ENCODE measurements at places on chromosomes 3 and 15.

GRCh38 chr15:85280203-85280602, 100.2 kb upstream of the AKAP13 start:
- no peak for DNase-seq

DNA sequence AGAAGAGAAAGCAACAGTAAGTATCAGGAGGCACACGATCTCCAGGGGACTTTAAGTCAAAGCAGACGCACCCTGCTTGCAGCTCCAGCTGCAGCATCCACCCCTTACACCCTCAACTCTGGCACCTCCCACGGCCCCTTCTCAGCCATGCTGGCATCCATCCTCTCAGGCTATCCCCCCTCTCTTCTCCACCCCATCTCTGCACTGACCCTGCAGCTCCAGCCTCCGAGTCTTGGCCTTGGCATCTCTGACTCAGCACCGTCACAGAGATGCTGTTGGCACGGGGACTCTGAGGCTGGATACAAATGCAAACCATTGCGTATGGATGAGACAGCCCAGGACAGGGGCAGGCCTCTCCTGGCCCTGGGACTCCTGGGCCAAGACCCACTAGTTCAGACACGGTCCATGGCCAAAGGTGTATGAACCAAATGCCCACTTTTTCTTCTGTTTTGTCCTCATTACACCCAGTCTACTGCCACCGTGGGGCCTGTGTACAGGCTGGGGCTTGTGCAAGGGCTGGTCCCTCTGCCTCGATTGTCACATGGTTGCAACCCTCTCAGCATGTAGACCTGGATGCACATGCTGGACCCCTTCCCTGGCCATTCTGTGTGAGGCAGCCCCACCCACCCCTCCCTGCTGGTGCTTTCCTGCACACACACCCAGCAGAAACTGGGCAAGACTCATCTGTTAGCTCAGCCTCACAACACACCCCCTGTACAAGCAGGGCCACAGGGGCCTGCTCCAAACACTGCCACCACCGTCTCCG, 18.7 kb upstream of the ZXDC start:
- no peak for DNase-seq

DNA sequence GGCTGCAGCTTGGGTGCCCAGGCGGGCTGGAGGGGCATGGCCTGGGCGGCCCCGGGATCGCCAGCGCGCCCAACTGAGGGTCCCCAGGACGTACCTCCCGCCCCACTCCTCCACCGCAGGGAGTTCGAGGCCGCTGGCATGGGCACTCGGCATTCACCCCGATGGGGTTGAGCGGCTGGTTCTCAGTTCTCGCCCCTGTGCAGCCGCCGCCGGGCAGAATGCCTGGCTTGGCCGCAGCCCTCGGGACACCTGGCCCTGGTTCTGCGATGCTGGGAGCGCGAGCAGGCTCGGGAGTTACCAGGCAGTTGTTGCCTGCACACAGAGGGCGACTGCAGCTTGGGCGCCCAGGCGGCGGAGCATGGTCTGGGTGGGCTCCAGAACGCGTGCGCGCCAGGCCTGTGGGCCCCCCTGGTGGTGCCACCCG, 121.4 kb downstream of the LMLN start:
- no peak for DNase-seq

DNA sequence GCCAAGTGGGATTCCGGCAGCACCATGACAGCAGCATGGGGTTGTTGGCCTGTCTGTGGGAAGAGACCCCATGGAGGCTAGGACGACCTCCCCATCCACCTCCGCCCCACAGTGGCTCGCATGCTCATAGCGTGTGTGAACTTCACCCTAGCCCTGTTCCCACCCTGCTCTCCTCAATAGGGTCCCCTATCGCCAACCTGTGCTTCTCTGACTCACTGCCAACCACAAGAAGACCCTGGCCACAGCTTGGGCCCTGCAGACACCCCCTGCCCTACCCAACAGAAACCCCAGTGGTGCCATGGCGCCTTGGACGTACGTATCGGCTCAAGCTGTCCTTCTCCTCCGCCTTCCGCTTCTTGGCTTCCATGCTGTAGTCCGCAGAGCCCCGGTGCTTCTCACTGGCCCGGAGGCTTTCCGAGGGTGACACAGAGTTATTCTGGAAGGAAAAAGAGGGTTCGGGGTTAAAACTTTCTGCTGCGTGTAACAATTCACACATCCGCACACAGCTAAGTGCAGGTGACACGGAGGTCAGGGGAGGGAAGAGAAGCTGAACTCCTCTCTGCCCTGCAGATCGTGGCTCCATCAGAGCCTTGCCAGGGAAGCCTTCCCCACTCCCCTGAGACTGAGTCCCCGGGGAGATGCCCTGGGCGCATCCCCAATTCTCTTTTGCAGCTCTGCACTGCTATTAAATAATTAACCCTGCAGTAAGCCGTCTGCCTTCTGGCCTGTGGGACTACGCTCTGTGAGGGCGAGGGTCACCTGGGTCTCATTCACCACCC, 37.3 kb downstream of the TLE3 start:
- DNase-seq: no peak

GRCh38 chr15:69498282-69498681, 45.7 kb downstream of the RPLP1 start:
- DNase-seq: no peak

- DNase-seq: no peak
These were observed 3.8 kb upstream of the LARP6 start for GRCh38 chr15:70857562-70858285.

GRCh38 chr3:30477149-30477921, 129.1 kb upstream of the TGFBR2 start:
- DNase-seq: no peak

- DNase-seq: no peak
These were observed 29.6 kb upstream of the ADAMTS7 start for GRCh38 chr15:78840661-78841375.

DNA sequence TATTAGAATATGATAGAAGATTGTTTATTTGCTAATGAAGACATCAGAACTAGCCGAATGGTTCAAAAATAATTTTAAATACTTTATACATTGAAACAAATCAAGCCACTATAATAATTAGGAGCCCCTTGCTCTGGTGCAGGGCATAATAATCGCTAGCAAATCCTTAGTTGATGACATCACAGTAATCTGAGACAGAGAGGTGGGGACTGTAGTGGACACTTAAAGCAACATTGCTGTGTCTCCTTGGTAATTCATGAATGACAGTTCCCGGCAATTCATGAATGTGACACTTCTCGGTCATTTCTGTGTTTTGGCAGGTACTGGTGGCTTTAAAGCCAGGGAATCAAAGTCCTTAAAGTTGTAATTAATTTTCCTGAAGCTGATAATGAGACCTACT, 114.3 kb downstream of the PPM1L start:
- DNase-seq: no peak

DNA sequence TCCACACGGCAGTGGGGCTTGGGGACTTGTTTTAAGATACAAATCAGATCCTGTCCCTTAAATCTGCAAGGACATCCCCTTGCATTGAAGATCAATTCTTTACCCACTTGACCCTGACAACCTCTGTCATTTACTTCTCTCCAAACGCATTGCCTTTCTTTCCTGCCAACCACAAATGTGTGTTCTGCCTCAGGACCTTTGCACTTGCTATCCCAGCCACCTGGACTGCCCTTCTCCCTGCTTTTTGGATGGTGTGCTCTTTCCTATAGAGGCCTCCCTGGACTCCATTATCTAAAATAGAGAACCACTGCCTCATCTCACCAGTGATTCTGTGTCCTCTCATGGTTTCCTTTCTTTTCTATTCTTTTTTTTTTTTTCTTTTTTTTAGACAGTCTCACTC, 1.5 kb upstream of the RPL29 start:
- DNase-seq: no peak

- no peak for DNase-seq
These were observed 2.8 kb downstream of the RPS17 start for GRCh38 chr15:82537351-82537908.

GRCh38 chr15:64640146-64640871, 135.1 kb downstream of the RBPMS2 start:
- DNase-seq: no peak

DNA sequence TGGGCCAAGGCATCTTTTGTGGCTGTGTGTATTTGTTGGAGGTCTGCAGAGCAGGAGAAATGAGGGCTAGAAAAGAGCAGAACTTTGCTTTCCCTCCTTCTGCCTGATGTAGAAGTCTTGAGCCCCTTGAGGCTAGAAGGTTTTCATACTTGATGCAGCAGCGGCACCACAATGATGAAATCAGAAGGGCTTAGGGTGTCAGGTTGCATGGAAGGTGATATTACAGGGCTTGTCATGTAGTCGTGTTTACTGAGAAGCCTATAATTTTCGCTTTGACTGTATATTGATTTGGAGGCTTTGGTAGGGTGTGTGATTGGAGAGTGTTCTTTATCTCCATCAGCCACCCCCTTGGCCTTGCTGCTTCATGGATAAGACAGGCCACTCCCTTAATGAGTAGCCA, 339.8 kb downstream of the THSD4 start:
- no peak for DNase-seq

- no peak for DNase-seq
These were observed 275.7 kb upstream of the LRTM1 start for GRCh38 chr3:55203546-55203945.

GRCh38 chr3:102619361-102619760, 184.5 kb downstream of the ZPLD1 start:
- DNase-seq: no peak

DNA sequence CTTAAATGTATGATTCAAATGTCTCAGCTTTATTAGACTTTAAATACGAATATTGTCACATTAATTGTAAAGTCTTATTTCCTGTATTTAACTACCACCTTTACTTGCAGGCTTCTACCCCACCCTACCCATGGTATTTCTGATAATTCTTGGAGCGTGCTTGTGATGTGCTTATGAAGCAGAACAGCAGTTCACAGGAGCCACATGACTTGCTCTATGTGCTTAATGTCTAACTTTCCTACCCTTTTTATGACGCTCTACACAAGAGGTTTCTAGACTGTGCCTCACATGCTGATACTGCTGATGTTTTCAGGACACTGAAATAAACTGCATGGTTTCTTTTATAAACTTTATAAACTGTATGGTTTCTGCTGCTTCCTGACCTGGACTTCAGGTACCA, 553.5 kb upstream of the CCDC54 start:
- no peak for DNase-seq

- DNase-seq: no peak
These were observed 553.4 kb downstream of the OCA2 start for GRCh38 chr15:27545494-27546255.

DNA sequence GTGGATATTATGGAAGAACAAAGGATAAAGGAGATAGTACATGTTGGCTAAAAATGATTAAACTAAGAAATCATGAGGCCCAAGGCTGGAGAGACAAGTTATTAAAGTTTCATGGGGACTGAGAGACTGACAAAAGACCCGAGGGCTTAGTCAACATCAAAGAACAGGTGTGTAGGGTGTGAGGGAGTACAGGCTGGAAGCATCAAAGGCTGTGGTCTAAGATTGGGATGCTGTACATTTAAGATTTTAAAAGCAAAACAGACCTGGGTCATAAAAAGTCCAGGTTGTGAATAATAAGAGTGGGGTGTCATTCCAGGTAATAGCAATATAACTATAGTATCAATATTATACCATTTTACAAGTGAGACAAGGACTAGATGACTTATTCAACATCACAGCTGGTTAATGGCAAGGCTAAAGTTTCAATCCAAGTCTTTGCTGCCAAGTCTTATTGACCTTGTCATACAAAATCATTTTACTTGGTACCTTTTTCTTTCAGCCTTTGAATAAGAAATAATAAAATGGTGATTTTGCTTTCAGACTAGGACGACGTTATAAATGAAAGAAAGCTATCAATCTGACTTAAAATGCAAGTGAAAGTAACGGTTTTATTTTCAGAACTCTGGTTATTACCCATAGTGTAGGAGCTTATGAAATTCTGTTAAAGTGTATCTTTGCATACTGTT, 211.6 kb downstream of the TNIK start:
- DNase-seq: no peak

DNA sequence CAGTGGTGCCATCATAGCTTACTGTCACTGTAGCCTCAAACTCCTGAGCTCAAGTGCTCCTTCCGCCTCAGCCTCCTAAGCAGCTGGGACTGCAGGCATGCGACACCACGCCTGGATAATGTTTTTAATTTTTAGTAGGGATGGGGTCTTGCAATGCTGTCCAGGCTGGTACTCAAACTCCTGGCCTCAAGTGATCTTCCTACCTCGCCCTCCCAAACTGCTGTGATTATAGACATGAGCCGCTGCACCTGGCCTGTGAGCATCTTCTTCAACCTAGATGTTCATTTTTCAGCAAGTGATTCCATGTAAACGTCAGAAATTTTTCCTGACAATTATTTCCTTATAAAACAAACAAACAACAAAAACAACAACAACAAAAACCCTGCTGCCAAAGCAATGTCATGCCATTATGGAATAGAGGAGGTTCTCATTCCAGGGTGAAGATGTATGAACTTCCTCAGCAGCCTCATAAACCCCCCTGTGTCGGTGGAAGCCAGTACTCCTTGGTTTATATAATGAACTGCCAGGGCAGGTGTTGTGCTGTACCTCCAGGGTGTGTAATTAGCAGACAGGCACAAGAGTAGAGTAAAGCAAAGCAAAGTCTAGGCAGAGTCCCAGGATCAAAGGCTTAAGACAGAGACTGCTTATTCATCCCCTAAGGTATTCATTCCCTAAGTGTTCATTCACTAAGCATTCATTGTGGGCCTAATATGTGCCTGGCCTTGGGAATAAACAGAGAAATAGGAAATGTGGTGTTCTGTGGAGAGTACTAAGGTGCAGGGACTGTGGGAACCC, 44.6 kb downstream of the NR2C2 start:
- DNase-seq: no peak

- no peak for DNase-seq
These were observed 28.7 kb upstream of the PFN2 start for GRCh38 chr3:149999421-149999820.

DNA sequence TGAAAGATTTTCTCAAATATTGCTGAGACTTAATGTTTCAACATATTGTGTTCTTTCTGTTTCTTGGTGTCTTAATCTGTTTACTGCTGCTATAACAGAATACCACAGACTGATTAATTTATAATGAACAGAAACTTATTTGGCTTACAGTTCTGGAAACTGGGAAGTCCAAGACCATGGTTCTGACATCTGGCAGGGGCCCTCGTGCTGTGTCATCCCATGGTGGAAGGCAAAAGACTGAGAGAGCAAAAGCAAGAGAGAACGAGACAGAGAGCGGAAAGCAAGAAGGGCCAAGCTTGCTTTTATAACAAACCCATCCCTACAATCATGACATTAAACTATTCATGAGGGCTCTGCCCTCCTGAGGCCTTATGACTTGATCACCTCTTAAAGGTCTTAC, 88.7 kb downstream of the ARNT2 start:
- DNase-seq: no peak

GRCh38 chr3:24303057-24303754, 191.4 kb downstream of the THRB start:
- DNase-seq: no peak

DNA sequence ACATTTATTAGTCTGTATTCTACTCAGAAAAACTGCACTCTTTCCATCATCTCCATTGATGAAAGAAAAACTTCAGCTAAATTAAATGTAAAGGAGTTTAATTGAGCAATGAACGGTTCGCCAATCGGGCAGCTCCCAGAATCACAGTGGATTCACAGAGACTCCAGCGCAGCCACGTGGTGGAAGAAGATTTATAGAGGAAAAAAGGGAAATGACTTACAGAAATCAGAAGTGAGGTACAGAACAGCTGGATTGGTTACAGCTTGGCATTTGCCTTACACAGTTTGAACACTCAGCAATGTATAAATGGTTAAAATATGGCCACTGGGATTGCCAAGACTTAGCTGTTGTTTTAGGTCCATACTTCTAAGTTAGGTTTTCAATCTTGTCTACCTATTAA, 2.8 kb upstream of the SUCLG2 start:
- no peak for DNase-seq

- DNase-seq: no peak
These were observed 13.6 kb downstream of the VPS39 start for GRCh38 chr15:42194513-42194912.
